ENCODE measurements at places on chromosomes 3 and 15.

DNA sequence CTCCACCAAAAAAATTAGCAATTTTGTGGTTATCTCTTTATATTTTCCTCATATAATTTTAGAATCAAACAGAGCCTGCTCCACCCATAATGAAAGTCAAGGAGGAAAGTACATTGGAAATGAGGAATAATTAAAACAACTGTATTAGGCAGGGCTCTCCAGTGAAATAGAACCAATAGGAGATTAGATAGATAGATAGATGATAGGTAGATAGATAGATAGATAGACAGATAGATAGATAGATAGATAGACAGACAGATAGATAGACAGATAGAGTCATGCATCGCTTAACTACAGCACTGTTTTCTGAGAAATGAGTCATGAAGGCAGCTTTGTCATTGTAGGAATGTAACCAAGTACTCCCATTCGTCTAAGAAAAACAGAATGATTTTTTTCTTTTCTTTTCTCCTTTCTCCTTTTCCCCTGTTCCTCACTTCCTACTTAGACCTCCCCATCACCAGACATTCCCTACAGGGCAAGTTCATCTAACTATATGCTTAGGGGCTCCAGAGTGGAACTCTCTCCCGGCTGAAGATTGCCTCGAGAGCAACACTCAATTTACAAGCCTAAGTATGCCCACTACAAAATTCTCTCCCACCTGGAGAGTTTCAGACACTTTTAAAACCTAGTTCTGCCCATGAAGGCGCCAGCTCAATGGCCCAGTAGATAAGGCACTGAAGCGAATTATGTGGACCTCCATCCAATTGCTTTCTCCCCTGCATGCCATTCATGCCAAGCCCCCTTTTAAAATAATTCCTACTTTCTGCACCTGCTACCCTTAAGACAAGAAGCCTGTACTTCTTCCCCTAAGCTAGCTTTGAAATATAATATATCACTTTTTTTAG is 53.3 kb upstream of the LIPC start:
- DNase-seq: no peak

GRCh38 chr15:73647259-73648013 is 14.2 kb upstream of the NPTN start:
- no peak for DNase-seq

DNA sequence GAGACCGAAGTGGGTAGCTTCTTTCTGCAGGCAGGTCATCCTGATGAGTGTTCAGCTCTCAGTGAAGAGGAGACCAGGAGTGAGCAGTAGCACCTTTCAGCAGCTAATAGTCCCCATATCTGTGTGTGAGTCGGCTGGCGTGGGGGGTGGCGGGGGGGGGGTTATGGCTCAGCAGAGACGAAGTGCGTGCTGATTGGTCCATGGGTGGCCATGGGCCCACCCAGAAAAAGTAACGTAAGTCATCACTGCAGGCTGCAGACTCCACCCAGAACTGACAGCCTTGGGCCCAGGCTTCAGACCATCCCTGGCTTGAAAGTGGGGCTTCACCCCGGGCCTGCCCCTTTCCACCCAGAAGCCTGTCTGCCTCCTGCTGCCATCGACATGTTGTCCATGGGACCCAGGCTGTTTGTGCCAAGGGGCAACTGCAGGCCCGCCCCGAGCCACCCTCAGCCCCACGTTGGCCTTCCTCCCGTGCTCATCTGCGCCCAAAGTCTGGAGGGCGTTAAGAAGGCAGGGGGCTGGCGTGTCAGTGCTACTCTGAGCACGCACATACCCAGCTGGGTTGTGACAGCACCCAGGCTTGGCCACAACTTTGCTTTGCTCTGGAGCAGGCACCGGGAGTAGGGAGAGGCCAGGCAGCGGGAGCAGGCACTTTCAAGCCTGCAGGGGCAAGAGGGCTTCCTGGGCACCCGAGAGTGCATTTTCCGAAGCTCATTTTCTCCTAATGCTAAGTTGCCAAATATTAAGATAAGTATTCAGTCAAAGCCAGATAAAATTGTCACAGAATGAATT is 511.7 kb upstream of the CDIN1 start:
- DNase-seq: no peak

- DNase-seq: no peak
Measured at GRCh38 chr3:45736707-45737106, 47.5 kb downstream of the SACM1L start.
